Activated naive CD4-positive, alpha-beta T cell treated with anti-CD3 and anti-CD28 coated beads for 36 hours (primary cell): ENCODE measurements at places on chromosomes 4 and X.
A peak's percentile ranks its signal among the peaks of the same experiment; 100 is the strongest.

DNA sequence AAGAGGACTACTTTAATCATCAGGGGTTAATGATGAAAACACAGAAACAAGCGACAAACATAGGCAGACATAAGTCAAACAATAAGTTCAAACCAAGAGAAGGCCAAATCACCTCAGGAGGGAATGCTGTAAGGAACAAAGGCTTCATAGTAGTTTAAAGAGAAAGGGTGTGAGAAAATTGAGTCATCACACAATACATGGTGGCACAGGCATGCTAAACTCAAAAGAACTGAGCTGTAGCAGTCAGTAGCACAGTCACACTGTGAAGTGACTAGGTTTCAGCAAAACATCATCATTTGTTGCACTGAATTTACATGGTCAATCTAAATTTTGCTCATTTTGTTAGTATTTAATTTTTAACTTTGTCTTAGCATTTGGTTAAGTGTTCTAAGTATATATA, 24.2 kb downstream of the SMC1A start:
- H3K27me3 ChIP-seq: no peaks in the 10 kb centered on the region
- no peak overlapping the region for H3K27ac ChIP-seq
- H3K4me1 ChIP-seq: no peaks in the 10 kb centered on the region

DNA sequence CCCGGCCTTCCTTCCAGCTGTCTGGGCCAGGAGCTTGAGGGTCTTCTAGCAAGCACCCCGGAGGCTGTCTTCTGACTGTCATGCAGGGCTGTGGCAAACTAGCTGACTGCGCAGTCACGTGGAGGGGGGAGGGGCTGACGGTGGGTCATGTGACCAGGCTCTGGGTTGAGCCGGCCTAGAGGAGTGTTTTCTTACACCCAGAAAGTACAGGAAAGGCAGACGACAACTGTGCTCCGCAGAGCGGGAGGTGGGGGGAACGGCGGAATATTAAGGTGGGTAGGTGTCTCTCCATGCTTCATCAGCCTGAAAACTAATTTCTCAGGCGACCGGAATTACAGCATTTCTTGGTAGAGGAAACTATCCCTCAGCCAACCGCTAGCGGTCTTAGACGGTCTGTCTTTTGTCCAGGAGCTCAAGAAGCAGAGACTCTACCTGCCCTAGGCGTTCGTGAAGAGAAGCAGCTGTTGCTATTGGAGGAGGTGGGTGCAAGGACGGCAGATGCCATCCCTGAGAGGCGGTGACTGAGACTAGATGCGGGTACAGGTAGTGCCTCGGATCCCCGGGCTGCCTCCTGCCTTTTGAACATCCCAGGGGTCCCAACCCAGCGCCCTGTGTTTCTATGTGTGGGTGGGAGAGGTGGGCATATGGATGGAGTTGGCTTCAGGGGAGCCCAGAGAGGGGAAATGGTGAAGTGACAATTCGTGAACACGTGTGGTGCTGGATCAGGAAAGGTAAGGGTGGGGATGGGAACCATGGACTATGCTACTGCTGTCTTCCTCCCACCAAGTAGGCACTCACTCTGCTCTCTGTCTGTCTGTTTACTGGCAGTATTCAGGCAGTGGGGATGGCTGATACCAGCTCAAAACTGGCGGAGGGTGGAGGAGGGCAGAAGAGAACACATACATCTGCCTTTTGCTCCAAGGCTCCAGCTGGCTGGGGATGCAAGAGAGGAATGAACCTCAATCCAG, 8.8 kb downstream of the GPRASP1 start:
- DNase-seq: peak; percentile 91
- H3K4me3 ChIP-seq: peak overlapping the region; percentile 89
- peaks cover 19% of the 10 kb centered on the region for H3K36me3 ChIP-seq
- H3K4me1 ChIP-seq: peaks cover 18% of the 10 kb centered on the region
- no peaks in the 10 kb centered on the region for H3K27me3 ChIP-seq
- H3K27ac ChIP-seq: peak overlapping the region; percentile 77

- no peak overlapping the region for H3K27ac ChIP-seq
Measured at GRCh38 chr4:17932041-17932440, 89.5 kb downstream of the LCORL start.

- H3K4me1 ChIP-seq: no peaks in the 10 kb centered on the region
- H3K27ac ChIP-seq: no peak overlapping the region
- H3K36me3 ChIP-seq: no peaks in the 10 kb centered on the region
Measured at GRCh38 chrX:153564047-153564606, 34.8 kb downstream of the CCNQ start.

- no peaks in the 10 kb centered on the region for H3K27me3 ChIP-seq
- H3K4me3 ChIP-seq: no peak overlapping the region
- no peak overlapping the region for H3K27ac ChIP-seq
- no peaks in the 10 kb centered on the region for H3K36me3 ChIP-seq
Measured at GRCh38 chrX:117985241-117985640, 131.4 kb downstream of the KLHL13 start.

GRCh38 chr4:32196950-32197688, 1477.0 kb downstream of the PCDH7 start:
- H3K36me3 ChIP-seq: no peaks in the 10 kb centered on the region
- no peak for DNase-seq
- no peak overlapping the region for H3K4me3 ChIP-seq
- no peaks in the 10 kb centered on the region for H3K4me1 ChIP-seq

DNA sequence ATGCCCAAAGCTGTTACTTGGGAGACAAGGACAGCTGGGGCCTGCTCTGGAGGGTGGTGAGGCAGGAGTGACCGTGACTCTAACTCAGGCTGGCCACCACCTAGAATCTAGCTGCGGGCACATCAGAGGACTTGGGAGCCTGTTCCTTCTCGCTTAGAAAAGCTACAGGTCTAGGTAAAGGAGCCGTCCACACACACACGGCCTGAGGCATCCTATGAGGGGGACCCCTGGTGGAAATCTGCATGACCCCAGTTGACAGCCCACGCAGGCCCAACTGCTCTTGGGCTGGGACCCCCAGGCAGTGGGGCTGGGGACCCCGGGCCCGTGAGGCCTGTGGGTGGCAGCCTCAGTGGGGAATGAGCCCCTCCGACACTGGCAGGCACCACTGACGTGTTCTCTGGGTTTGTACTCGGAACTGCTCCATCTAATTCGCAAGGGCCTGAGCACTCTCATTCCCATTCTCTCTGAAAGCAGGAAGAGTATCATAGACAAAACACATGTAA, 75.6 kb downstream of the ACOX3 start:
- no peaks in the 10 kb centered on the region for H3K4me1 ChIP-seq
- H3K4me3 ChIP-seq: no peak overlapping the region
- no peaks in the 10 kb centered on the region for H3K27me3 ChIP-seq
- DNase-seq: no peak

DNA sequence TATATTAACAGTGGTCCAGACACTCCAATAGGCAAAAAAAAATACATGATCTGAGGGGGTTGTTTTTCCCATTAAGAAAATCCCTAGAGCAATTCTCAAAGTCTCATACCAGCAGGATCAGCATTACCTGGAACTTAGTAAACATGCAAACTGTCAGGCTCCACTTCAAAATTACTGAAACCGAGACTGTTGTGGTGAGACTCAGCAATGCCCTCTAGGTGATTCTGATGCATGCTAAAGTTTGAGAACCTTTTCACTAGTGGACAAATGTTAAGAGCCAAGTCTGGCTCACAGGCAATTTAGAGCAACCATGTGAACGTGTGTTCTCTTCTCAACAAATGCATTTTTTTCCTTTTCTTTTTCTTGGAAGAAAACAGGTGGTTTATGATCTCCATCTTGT, 30.2 kb downstream of the NEK1 start:
- H3K4me3 ChIP-seq: no peak overlapping the region
- no peak for DNase-seq
- H3K27me3 ChIP-seq: no peaks in the 10 kb centered on the region
- no peaks in the 10 kb centered on the region for H3K4me1 ChIP-seq
- no peak overlapping the region for H3K27ac ChIP-seq
- H3K36me3 ChIP-seq: peaks cover 11% of the 10 kb centered on the region

DNA sequence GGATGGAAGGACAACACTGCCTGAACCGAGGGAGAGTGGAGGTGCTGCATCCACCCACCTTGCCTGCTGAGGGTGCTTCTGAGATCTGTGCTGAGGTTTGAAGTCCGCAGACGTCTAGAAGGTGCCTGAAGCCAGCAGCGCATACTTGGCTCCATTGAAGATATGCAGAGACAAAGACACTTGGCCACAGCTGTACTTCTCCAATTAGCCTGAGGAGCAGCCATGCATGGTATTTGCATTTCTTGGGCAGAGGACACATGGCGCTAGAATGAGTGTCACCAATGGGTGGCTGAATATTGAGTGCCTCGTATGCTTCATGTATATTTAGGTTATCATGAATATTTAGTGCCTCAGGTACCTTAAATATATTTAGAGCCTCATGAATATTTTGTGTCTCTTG, 128.7 kb upstream of the ATP6AP2 start:
- H3K27ac ChIP-seq: no peak overlapping the region
- no peak for DNase-seq
- no peak overlapping the region for H3K4me3 ChIP-seq
- H3K36me3 ChIP-seq: no peaks in the 10 kb centered on the region

DNA sequence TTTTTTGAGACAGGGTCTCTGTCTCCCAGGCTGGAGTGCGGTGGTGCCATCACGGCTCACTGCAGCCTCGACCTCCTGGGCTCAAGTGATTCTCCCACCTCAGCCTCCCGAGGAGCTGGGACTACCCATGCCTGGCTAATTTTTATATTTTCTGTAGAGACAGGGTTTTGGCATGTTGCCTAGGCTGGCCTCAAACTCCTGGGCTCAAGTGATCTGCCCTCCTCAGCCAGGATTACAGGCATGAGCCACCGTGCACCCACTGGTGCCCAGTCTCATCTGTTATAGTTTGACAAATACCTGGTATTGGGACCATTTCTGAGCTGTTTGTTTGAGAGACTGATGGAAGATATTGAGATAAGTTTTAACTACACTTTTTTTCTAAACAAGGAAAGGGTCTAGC, 57.5 kb upstream of the SMIM10 start:
- H3K27me3 ChIP-seq: no peaks in the 10 kb centered on the region
- no peaks in the 10 kb centered on the region for H3K36me3 ChIP-seq
- H3K4me3 ChIP-seq: no peak overlapping the region

DNA sequence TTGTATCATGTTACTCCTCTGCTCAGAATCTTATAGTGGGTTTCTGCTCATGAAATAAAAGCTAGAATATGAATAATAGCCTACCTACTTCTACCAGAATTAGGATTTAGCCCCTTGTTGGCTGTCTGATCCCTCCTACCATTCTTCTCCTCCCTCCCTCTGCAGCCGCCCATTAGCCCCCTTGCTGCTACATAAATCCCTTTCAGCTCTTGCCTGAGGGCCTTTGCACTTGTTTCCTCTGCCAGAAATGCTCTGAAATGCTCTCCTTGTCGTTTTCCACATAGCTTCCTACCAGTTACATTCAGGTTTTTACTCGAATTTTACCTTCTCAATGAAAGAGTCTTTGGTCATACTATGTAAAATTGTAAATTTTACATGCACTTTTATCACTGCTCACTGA, 159.2 kb downstream of the ADGRL3 start:
- no peaks in the 10 kb centered on the region for H3K4me1 ChIP-seq
- no peaks in the 10 kb centered on the region for H3K27me3 ChIP-seq
- no peak overlapping the region for H3K4me3 ChIP-seq

DNA sequence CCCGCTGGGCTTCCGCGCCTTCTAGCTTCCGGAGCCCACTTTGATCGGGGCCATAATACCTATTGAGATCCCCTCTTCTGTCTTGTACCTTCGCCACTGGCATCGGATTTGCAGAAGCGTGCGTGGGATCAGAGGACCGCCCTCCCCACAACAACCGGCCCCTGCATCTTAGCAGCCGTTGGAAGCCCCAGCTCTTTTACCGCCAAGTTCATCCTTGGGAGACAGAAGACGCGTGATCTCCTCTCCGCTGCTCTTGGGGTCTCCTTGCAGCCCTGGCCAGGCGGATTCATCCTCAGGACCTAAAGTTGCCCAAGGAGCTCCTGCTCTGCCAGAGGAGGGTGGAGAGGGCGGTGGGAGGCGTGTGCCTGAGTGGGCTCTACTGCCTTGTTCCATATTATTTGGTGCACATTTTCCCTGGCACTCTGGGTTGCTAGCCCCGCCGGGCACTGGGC, 1.6 kb downstream of the SLIT2 start:
- H3K27ac ChIP-seq: no peak overlapping the region
- no peak overlapping the region for H3K4me3 ChIP-seq
- H3K36me3 ChIP-seq: no peaks in the 10 kb centered on the region
- H3K4me1 ChIP-seq: peaks cover 13% of the 10 kb centered on the region

GRCh38 chrX:129754056-129755024, 15.6 kb downstream of the XPNPEP2 start:
- peaks cover 45% of the 10 kb centered on the region for H3K4me1 ChIP-seq
- peak; percentile 49 for DNase-seq
- H3K36me3 ChIP-seq: no peaks in the 10 kb centered on the region
- H3K4me3 ChIP-seq: peak overlapping the region; percentile 15
- peak overlapping the region; percentile 8 for H3K27ac ChIP-seq
- H3K27me3 ChIP-seq: no peaks in the 10 kb centered on the region

GRCh38 chrX:141176586-141177451, at the start of gene LDOC1:
Gene LDOC1 (minus strand): TSS chrX:141177129. CDS start chrX:141177021, 108 bp downstream.
- H3K36me3 ChIP-seq: peaks cover 3% of the 10 kb centered on the region
- no peak within 1 kb of the TSS for H3K27ac ChIP-seq
- no peaks in the 10 kb centered on the region for H3K27me3 ChIP-seq
- H3K4me3 ChIP-seq: peak within 1 kb of the TSS; percentile 72

DNA sequence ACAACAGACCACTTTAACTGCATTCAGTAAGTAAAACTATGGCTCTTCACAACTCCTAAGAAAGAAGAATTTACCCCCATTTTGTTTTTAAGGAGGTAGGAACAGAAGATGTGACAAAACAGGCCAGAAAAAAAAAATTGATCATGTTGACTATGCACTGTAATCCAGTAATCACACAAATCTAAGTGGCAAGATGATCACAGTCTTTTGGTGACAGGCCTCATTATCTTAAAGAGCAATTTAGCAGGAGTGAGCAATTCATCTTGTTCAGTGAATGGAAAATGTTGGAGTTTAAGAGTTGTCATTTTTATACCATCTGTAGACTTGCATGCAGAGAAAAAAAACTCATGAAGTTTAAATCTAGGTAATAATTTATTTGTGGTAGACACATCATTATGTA, 115.1 kb downstream of the SLC39A8 start:
- H3K27me3 ChIP-seq: no peaks in the 10 kb centered on the region
- H3K36me3 ChIP-seq: no peaks in the 10 kb centered on the region
- no peak overlapping the region for H3K27ac ChIP-seq
- no peak overlapping the region for H3K4me3 ChIP-seq
- no peak for DNase-seq

DNA sequence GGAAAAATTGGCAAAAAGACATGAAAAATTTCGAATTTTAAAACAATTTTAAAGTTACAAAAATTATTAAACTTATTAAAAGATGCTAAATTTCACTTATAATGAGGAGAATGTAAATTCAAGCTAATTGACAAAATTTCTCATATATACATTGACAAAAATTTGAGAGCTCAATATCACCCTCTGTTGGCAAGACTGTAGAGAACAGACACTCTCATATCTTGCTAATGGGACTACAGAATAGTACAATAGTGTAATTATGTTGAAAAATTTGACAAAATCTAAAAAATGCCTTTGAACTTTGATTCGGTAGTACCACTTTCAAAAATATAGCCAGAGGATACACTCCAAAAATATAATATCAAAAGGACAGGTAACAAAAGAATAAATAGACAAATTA, 29.8 kb downstream of the DCAF8L2 start:
- no peaks in the 10 kb centered on the region for H3K36me3 ChIP-seq
- no peaks in the 10 kb centered on the region for H3K4me1 ChIP-seq
- no peak overlapping the region for H3K4me3 ChIP-seq
- H3K27ac ChIP-seq: no peak overlapping the region
- no peak for DNase-seq

- peak; percentile 32 for DNase-seq
- H3K27me3 ChIP-seq: no peaks in the 10 kb centered on the region
Measured at GRCh38 chrX:128975745-128976144, 547.5 kb downstream of the SMARCA1 start.

GRCh38 chr4:186082221-186082620, 13.3 kb downstream of the TLR3 start:
- H3K27ac ChIP-seq: no peak overlapping the region
- H3K4me3 ChIP-seq: no peak overlapping the region
- no peak for DNase-seq
- peaks cover 3% of the 10 kb centered on the region for H3K27me3 ChIP-seq
